NCI-H187 (cell line): ENCODE measurements at places on chromosomes 5 and 9.

DNA sequence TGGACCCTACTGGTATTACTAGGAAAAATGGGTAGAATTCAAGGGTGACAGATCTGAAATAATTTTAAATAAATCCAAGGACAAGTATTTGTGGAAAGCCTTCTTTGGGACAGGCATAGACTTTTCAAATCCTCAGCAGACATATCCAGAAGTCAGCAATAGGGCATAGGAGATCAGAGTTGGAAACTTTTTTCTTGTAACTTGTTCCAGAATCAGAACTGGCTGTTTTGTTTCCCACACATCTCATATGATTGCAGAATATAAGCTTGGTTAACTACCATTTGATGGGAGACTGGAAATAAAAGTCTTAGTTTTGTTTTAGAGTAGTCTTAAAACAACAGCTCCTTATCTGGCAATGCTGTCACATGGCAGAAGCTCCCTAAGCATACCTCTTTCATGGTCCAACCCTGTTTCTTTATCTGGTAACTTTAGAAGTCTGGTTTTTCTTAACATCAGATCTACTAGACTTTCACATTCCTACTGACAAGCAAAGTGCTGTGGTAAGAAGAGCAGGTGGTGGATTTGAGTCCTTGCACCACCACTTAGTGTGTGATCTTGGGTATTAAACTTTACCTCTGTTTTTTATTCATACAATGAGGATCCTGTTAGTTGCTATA, 25.1 kb downstream of the XRCC4 start:
- DNase-seq, result no peak

DNA sequence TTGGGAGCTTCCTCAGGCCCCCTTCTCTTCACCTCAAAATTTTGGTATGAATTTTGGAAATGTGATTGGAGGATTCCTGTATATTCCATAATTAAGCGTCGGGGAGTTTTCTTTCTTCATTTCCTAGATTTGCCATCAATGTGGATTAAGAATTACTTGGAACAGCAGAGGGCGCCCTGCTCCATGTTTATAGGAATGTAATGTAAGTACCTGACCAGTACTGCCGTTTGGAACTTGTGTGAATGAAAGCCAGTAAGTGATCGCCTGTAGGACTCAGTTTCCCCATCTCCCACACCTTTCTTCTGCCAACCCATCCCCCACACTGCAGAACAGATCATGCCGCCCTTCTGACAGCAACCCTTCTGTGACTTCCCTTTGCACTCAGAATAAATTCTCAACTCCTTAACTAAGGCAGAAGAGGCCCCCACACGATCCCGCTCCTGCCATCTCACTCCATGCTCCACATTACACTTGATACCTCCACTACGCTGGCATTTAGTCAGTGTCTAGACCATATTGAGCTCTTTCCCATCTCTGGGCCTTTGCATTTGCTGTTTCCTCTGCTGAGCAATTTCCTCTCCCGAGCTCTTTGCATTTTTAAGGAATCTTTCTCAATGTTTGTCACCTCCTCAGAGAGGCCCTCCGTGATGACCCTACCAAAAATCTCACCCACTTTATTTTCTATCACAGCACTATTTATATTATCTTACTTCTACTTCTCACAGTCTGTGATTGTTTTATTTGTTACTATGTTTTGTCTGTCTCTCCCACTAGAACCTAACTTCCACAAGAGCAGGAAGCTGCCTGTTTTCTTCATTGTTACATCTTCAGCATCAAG, 79.5 kb upstream of the HTR4 start:
- peak; percentile 62 for DNase-seq

DNA sequence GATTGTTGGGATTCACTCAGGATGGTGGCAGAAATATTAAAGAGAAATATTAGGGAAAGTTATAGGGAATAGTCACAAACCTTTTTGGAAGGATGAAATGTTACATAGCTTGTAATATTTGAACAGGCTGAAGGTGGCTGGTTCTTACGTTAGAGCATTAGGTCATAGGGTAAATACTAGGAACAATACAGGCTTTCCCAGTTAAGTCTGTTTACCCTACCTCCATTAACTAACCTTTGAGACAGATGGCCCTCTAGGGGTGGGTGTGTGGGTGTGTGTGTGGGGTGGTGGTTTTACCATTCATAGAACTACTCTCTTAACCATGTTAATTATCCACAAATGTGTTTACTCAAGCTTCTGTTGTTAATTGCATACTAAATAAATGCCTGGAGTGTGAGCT, 94.3 kb upstream of the STK32A start:
- DNase-seq, result no peak

GRCh38 chr9:99814359-99814758, 7.3 kb upstream of the NR4A3 start:
- no peak for DNase-seq

DNA sequence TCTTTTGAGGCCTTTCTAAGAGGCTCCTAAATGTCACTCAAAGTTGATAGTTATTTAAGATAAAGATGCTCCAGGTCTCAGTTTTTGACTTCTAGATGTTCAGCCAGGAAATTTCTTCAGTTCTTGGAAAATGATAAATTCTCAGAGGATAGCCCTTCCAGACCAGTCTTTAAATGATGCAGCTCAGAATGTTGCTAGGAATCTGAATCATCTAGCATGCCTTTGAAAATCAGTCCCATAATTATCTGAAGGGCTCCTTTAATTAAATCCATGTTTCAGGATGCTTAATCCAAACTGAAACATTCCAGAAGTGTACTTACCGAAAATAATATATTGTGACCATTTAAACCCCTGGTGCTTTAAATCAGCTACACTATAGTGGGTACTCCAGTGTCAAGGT, 107.5 kb upstream of the FBN2 start:
- DNase-seq, result no peak

DNA sequence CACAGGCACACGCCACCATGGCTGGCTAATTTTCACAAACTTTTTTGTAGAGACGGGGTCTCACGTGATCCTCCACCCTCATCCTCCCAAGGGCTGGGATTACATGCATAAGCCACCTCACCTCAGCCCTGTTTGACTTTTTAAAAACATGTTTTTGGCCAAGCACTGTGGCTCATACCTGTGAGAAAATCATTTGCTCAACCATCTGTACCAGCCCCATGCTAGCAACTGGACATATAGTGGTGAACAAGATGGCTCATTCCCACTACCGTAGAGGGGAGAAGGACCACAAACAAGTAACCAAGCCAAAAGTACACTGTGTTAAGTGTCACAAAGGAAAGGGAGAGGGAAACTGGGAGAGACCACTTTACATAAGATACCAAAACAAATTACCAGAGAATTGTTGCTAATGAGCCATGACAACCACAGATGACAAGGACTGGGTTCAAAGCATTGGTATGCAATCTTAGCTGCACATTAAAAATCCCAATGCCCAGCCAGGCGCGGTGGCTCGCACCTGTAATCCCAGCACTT, 19.2 kb downstream of the PPP2CA start:
- no peak for DNase-seq

GRCh38 chr5:1723957-1724821, 75.4 kb downstream of the MRPL36 start:
- DNase-seq, result no peak

DNA sequence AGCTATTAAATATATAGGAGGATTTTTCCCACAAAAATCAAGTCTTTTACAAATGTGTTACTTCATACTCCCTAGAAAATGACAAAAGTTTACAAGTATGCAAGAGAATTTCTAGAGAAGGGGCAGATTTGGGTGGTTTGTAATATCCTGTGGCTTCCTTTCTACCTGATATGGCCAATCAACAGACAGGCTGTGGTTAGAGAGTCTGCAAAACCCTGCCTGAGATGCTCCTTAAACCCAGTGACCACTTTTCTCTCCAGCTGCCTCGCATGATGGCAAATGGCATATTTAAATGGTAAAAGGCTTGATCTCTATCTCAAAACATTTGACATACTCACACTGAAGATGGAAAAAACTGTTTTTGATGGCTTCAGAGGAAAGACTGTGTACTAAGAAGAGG, 550.1 kb upstream of the ZNF462 start:
- no peak for DNase-seq

DNA sequence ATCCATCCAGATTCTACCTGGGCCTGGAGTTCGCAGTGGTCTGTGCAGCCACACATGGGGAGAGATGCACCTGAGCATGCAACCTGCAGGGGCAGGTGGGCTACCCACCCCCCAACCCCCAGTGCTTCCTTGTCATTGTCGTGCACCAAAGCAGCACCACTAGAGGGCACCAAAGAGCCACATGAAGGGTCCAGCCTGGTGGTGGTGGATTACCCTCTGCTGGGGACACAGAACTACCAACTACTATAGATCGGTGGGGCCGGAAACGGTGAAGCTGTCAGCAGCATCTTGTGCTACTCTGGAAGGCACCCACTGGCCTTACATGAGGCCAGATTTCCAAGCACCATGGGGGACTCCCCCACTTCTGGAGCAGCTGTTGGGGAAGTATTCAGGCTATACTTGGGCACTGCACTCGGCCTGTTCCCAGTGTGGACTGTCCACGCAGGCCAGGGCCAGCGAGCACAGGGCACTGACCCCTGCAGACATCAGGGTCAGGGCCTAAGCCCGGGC, 60.2 kb upstream of the TBC1D2 start:
- DNase-seq, result no peak

- DNase-seq, result no peak
Observed at GRCh38 chr5:94361832-94362796, 256.3 kb downstream of the KIAA0825 start.

GRCh38 chr9:12958708-12959107, 183.9 kb downstream of the LURAP1L start:
- DNase-seq, result no peak

DNA sequence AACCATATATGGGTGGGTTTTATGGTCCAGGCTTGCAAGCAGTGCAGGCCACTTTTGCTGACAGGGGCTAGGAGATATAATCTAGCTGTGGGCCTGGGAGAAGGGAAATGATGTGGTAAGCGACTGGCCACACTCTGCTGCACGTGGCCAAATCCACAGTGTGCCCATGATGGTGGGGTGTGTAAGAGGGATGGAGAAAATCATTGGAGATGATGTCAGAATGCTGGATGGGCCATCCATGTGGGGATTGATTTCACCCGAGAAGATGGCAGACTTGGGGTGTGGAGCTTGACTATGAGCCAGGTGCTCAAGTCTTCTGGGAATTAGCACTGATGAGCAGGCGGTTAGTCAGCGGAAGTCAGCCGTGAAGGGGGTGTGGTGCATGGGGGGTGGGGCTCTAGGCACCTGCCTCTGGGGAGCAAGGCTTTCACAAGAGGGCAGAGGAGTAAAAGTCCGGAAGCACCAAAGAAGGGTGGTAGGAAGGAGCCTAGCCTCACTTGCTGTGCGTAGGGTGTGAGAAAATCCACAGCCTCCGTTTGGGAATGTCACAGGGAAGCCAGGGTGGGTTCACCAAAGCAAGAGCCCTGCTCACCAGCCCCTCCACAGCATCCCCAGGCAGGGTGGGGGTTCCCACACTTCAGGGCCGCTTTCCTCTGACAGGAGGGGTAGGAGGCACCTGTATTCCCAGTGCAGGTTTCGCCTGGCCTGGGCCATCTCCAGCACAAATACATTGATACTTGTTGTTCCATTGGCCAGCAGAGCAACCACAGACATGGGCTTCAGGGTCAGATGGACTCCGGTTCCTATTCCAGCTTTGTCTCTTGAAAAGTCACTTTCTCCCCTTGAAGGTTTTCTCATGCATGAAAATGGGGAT, 44.5 kb upstream of the ANGPTL2 start:
- peak; percentile 55 for DNase-seq

GRCh38 chr5:167804512-167805220, 486.8 kb upstream of the WWC1 start:
- DNase-seq, result no peak

- no peak for DNase-seq
Observed at GRCh38 chr9:93829271-93830011, 125.7 kb downstream of the BARX1 start.

DNA sequence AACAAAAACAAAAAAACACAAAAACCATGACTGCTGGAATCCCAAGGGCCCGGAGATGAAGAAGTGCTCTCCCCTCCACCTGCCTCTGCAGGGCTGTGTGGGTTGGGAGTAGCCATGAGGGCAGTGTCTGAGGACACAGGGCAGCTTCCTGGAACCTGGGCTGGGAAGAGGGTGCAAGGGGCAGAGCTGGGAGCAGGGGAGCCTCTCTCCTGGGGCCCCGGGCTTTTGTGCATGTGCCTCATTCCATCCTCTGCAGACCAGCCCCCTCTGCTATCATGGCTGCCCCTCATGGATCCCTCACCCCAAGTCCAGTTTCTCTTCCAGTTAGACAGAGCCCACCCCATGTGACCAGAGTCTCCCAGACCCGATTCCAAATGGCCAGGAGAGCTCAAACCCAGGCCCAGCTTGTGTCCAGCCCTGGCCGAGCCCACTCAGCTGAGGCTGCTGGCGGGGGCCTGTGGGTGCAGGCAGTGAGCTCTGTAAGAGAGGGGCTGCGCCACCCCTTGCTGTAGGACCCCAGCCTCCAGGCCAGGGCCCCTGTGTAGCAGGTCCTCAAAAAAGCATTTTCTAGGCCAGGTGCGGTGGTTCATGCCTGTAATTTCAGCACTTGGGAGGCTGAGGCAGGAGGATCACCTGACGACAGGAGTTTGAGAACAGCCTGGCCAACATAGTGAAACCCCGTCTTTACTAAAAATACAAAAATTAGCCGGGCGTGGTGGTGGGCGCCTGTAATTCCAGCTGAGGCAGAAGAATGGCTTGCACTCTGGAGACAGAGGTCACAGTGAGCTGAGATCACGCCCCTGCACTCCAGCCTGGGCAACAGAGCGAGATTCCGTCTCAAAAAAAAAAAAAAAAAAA, 44.5 kb downstream of the PLPP7 start:
- no peak for DNase-seq

- DNase-seq, result no peak
Observed at GRCh38 chr9:133839822-133840329, 101.7 kb upstream of the SARDH start.

DNA sequence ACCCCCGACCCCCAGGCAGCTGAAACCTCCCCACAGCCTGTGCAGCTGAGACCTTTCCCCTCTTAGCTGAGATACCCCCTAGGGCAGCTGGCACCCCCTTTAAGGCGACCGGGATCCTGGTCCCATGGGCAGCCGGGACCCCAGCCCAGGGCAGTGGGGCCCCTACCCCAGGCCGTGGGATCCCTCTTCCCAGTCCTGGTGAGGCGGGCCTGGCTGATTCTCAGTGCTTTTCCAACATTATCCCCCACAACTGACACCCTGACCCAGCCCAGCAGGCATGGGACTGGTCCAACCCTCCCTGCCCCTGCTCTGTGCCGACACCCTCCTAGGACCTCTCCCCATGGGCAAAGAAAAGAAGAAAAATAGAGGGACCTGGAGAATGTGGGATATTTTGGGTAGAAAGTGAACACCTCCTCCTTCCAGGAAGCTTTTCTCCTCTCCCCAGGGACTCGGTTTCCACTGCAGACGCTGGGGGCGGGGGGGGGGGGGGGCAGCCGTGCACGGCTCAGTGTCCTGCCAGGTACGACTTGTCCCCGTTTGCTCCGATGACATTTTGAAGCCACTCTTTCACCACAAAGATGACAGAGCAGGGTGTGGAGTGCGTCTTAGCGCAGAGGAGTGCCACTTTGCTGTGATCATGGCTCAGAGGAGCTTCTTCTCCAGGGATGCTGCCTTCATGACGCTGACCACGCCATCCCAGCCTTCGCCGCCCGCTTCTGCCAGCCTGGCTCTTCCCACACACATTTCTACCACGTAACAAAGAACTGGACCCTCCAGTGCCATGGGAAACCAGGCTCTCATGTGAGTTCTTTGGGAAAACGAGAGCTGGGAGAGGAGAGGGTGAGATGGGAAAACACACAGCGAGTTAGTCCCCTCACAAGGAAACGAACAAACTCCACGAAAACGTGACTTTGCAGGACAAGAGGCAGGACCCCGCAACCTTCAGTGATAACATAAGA, 47.5 kb downstream of the MRPL36 start:
- no peak for DNase-seq
